ENCODE measurements at places on chromosomes 1 and 21. TPM values are rescaled to one million over a fixed set of nuclear protein-coding genes. Genes with fewer than 3 reads are reported as not detected.
A peak's percentile ranks its signal among the peaks of the same experiment; 100 is the strongest.

DNA sequence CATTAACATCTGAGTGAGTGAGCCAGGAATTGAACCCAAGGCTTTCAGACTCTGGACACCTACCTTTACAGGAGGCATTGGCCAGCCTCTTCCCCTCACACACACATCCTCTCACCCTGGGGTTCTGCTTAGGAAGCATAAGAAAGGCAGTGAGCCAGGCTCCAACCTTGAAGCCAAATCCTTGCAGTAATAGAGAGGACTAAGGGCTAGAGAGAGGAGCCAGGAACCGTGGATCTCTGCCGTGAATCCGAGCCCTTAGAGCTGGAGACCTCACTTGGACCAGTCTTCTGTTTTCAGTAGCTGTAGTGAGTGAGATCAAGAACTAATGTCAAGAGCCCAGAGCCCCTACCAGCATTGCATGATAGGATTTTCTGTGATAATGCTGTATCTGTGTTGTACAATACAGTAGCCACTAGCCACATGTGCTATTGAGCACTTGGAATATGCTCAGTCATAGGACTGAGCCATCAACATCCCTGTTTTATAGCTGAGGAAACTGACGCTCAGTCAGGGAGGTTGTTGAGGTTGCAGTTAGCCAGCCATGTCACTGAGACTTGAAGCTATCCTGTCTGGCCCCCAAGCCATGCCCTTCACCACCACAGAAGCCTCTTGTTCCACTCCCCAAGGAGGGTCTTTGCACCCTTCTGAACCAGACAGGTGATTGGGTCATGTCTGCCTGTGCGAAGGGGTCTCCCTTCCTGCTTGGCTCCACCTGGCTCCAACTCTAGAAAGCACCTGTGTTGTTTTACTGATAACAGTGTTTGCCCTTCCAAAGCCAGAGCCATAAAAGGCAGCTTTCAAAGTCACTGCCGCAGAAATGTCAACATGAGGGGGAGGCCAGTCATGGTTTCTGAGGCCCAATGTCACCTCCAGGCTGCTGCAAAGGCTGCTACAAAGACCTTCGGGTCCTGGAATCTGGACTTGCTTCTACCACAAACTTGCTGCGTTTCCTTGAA, 101.1 kb upstream of the JUN start:
- no peaks in the 10 kb centered on the region for H3K27me3 ChIP-seq
- no peaks in the 10 kb centered on the region for H3K36me3 ChIP-seq
- no peak overlapping the region for H3K4me3 ChIP-seq
- DNase-seq = peak; percentile 54

Gene HCRTR1
- not detected for total RNA-seq

GRCh38 chr1:5645929-5646328, 346.3 kb downstream of the NPHP4 start:
- no peak for DNase-seq
- H3K27me3 ChIP-seq = no peaks in the 10 kb centered on the region
- H3K4me1 ChIP-seq = no peaks in the 10 kb centered on the region

Gene KLF17
- total RNA-seq = not detected

DNA sequence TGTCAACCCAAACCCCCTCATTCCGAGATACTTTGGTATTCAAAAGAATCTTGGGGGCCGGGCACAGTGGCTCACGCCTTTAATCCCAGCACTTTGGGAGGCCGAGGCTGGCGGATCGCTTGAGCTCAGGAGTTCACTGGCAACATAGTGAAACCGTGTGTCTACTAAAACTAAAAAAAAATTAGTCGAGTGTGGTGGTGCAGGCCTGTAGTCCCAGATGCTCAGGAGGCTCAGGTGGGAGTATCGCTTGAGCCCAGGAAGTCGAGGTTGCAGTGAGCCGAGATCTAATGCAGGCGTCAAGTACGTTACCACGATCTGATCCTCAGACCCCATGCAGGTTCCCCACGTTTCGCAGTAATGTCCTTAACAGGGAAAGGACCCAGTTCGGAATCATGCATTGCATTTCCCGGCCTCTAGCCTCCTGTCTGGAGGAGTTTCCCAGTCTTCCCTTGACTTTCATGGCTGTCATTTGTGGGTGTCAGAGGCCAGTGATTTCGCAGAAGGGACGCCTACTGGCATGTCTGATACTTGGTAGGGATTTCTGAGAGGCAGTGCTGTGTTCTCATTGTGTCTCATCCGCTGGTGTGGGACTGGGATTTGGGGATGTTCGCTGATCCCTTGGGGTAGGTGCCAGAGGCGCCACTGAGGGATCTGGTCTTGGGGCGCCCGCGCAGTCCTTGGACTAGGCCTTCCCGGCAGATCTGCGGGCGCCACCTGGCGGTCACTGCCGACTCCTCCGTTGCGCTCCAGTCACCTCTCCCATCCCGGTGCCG, 39.3 kb upstream of the HMGN1 start:
- peaks cover 19% of the 10 kb centered on the region for H3K4me1 ChIP-seq
- H3K36me3 ChIP-seq = peaks cover 19% of the 10 kb centered on the region
- H3K27ac ChIP-seq = peak overlapping the region; percentile 85
- H3K4me3 ChIP-seq = peak overlapping the region; percentile 58
- no peaks in the 10 kb centered on the region for H3K27me3 ChIP-seq
- peak; percentile 95 for DNase-seq

DNA sequence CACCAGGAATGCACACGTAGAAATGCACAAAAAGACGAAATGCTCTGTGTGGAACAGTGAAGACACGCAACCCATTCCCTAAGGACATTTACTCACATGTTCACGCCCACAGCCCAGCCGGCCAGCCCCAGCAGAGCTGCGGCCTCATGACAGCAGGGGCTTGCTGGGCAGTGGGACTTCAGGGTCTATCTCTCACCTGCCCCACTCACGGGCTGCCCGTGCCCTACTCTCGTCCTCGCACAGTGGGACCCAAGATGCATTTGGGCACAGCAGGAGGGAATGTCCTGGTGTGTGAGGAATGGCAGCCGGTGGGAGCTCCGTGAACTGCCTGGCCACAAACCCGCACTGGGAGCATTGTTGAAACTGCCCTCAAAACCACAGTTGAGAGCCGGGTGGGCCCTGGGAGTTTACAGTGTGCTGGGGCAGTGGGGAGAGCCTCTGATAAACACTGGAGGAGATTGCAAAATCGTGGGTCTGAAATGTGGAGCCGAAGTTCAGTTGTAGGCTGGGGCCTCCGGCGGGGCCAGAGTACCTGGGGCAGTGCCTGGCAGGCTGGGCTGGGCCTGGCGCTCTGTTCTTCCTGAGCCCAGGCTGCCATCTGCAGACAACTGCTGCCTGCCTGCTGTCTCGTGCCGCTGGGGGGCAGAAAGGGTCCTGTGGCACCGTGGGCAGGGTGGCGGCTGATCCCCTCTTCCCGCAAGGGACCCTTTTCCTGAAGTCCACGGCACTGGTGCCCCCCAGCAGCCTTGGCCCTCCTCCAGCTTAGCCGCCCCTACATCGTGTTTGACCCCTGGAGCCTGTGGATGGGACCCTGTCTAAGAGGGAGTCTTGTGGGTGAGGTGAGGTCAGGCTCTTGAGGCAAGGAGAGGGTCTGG, 20.7 kb upstream of the POFUT2 start:
- peak; percentile 57 for DNase-seq
- H3K4me1 ChIP-seq = peaks cover 29% of the 10 kb centered on the region
- no peaks in the 10 kb centered on the region for H3K27me3 ChIP-seq
- peak overlapping the region; percentile 67 for H3K27ac ChIP-seq

DNA sequence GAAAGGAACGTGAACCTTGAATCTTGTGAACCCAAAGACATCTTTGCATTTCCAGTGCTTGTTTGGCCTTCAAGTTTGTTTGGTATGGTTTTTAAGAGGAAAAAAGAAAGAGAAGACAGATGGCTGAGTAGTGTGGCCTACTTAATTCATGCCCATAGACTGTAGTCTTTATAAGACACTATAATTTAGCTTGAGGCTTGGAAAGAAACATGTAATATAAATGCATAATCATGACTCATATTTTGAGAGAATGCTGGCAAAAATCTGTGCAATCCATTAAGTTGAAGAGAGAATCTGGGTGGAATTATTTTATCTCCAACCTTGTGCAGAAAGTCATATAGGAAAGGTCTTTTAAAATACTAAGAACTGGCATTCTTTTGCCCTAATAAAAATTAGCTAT, 179.3 kb downstream of the SIPA1L2 start:
- no peaks in the 10 kb centered on the region for H3K4me1 ChIP-seq
- H3K4me3 ChIP-seq = no peak overlapping the region
- H3K27ac ChIP-seq = no peak overlapping the region

Gene EIF4G3
- 12.5 TPM for total RNA-seq
